ENCODE measurements at places on chromosomes 4 and X.

DNA sequence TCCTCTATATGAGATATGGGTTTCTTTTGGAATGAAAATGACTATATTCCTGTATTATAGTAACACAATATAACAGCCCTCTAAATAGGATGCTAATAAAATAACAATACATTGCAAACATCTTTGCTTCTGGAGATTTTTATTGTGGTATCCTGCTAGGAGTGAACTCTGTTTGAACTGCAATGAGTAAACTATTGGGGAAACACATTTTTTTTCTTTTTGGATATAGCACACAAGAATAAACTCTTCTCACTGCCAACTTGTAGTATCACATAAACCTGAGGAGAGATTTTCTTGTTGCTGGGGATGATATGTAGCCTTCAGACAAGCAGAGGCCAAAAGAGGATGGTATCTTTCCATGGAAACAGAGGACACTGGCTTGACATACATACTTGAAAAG lies 238.2 kb downstream of the C4orf33 start:
- DNase-seq, result no peak

DNA sequence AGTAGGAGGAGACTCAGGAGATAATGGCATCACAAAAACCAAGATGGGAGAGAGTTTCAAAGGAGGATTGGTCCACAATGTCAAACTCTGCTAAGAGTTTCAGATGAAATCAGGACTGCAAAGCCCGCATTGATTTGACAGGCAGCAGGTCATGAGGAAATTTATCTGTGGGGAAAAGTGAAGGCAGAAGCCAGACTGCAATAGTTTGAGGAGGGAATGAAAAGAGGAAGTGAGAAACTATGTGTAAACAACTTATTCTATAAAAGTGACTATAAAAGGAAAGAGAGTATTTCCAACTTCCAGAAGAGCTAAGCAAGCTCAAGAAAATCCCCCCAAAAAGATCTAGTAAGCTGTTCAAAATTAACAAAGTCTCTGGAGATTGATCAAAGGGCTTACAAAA lies 66.3 kb upstream of the DGKK start:
- no peak for DNase-seq

GRCh38 chrX:53324803-53325202 lies 43.4 kb upstream of the IQSEC2 start:
- no peak for DNase-seq

DNA sequence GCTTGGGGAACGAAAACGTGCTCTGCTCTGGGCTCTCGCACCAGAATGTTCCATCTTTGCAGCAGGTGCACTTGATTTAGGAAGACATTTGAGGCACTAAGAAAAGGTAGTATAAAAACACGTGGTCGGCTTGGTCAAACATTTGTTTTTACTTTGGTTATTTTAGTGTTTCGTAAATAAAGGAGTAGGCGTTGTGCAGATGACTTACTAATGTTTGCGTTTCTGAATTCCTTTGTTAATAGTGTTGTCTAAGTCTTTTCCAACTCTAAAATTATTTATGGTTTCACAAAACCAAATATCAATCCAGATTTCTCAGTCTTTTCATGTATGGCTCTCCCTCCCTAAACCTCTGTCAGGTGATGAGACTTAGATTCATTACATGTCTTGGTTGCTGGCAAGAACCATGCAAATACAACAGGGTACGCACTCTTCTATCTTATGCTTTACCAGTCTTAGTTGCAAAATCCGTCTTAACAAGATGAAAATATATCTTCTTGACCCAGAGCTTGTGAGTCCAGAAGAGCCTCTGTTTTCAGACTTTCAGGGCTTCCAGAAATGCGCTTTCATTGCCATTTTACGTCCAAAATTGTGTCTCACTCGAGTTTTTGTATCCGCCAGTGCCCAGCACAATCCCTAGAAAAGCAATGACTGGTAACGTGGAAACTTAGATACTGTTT lies 686 bp downstream of the MTHFD2L start:
- no peak for DNase-seq

- no peak for DNase-seq
These were observed 860.3 kb upstream of the NDST4 start for GRCh38 chr4:115973768-115974167.

DNA sequence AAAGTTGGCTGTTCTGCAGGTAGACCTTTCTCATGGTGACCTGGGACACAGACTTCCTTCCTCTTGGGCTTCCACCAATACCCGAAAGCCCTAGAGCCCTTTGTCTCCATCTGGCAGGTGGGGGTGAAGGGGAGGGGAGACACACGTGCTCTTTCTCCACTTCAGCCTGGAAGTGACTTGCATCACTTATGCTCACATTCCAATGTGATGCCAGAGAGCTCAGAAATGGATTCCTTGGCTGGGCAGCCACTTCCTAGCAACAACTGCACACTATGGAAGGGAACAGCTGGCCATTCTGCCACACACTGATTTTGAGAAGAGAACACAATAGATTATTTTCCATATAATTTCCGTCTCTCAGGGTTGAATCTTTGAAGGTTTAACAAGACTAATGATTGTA lies 36.3 kb downstream of the C4orf51 start:
- no peak for DNase-seq

- peak; percentile 55 for DNase-seq
These were observed 657 bp downstream of the TCEAL8 start for GRCh38 chrX:103254171-103254824.

Data from right lobe of liver (tissue), 6 donors.